Kidney (tissue), 22 donors: ENCODE measurements at places on chromosomes 3 and 15. TPM values are rescaled to one million over a fixed set of nuclear protein-coding genes. Genes with fewer than 3 reads are reported as not detected.

Gene GP5
- 0.22 TPM for total RNA-seq

Gene COL6A5
- 0.41 TPM for total RNA-seq

Gene PPARG
- total RNA-seq, result 19.2 TPM

Gene CPN2
- 0.72 TPM for total RNA-seq

Gene HYAL2
- 142 TPM for total RNA-seq

Gene PLA2G4E
- total RNA-seq, result not detected

Gene TLR9
- total RNA-seq, result 0.94 TPM

Gene CAPN3
- 12.9 TPM for total RNA-seq

Gene RCCD1
- total RNA-seq, result 11.6 TPM

Gene DNAJB8
- not detected for total RNA-seq

Gene FETUB
- not detected for total RNA-seq

Gene PPP2R3A
- total RNA-seq, result 71.9 TPM

Gene SLC12A1
- total RNA-seq, result 201 TPM

Gene EIF4E3
- total RNA-seq, result 37.1 TPM

Gene CELF6
- 3.5 TPM for total RNA-seq

Gene UTS2B
- total RNA-seq, result 0.41 TPM

Gene SI
- not detected for total RNA-seq

Gene A4GNT
- total RNA-seq, result not detected

Gene CXCR6
- 2.7 TPM for total RNA-seq

Gene FOXL2NB
- total RNA-seq, result not detected

Gene NMNAT3
- total RNA-seq, result 6.4 TPM

Gene AMIGO3
- total RNA-seq, result not detected

Gene FAM98B
- total RNA-seq, result 17.2 TPM
